GM12865 (cell line): ENCODE measurements at places on chromosomes 3 and 15.
A peak's percentile ranks its signal among the peaks of the same experiment; 100 is the strongest.

DNA sequence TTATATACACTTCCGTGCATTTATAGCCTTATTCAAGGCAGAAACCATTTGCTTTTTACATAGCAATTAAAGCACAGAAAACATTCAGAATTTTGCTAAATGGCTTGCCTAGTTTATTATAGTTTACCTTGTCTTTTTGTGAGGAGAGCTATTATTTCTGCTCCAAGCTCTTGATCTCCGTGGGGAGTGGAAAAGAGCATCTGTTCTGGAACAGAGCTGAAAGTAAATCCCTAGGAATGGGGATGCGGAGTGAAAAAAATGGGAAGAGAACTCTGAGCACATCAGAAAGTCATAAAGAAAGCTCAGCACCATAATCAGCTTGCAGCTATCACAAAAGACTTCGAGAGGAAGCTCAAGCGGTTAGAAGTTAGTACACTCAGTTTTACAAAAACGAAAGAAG lies 1006.7 kb downstream of the ROBO2 start:
- no peak for DNase-seq

- no peak for DNase-seq
These were observed 99.6 kb downstream of the NEDD4 start for GRCh38 chr15:55893852-55894251.

DNA sequence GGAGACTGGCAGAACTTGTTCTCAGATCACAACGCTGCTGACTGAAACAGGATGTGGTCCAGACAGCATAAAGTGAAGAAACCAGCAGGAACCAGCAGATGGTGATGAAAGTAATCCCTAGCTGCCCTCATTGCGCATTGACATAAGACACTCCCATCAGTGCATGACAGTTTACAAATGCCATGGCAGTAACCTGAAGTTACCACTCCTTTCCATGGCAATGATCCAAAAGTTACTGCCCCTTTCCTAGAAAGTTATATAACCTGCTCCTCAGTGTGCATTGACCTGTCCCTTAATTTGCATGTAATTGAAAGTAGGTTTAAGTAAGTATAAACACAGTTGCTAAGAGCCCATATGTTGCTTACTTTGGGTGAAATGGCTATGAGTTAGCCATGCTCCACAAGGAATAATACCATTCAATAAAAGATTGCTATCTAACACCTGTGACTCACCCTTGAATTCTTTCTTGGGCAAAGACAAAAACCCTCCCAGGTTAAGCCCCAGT lies 149.1 kb upstream of the CD96 start:
- no peak for DNase-seq

GRCh38 chr3:186532598-186533072 lies 11.5 kb downstream of the CRYGS start:
- DNase-seq, result peak; percentile 72

GRCh38 chr3:155367506-155367905 lies 74.0 kb upstream of the STRIT1 start:
- peak; percentile 22 for DNase-seq

GRCh38 chr3:142802891-142803290 lies 79.1 kb downstream of the TRPC1 start:
- DNase-seq, result no peak

GRCh38 chr3:107377151-107377550 lies at the start of gene CCDC54:
Gene CCDC54 (plus strand): TSS chr3:107377439. CDS start chr3:107377588, 149 bp downstream.
- no peak for DNase-seq

- no peak for DNase-seq
These were observed 132.8 kb upstream of the GADL1 start for GRCh38 chr3:31027191-31027761.

- no peak for DNase-seq
These were observed 24.3 kb upstream of the FBXL22 start for GRCh38 chr15:63572749-63573464.

- no peak for DNase-seq
These were observed 127.6 kb downstream of the NAALADL2 start for GRCh38 chr3:174986685-174987084.

DNA sequence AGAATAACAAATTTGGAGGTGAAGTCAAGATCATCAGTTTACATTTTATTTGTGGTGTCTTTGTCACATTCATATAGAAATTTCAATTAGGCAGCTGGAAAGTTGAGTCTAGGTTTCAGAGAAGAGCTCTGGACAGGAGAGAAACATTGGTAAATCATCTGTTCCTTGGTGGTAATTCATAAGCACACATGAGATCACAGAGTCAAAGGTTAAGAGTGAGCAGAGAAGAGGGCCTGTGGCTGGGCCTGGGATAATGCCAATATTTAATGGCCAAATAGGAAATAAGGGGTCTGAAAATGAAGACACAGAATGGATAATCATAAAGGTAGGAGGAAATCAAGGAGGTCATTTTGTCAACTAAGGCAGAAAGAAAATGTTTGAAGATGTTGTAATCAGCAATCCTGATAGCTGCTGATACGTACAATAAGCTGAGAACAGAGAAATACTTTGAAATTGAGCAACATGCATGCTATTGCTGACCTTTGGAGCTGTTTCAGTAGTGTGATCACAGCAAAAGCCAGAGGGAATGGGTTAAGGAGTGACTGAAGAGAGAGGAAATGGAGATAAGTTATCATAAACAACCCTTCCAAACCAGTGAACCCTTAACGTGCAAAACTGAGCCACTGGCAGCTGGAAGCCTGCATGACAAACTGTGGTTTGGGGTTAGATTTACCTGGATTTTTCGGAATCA lies 692.8 kb downstream of the AGBL1 start:
- no peak for DNase-seq

DNA sequence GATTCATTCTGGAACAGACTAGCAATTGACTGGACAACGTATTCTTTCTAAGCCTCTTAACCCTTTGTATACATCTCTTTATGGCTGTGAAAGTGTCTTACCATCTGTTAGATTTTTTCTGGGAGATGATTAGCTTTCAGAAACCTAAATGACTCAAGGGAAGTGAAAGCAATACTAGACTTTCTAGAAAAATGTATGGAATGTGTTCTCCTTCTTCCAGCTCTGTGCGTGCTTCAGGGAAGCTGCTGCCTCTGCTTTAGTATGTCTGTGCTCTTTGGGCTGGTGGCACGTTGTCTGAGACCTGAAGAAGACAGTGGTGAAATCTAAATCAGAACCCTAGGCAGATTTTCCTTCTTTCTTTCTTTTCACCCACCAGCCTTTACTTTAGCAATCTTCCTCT lies 89.5 kb downstream of the ITPR1 start:
- no peak for DNase-seq

DNA sequence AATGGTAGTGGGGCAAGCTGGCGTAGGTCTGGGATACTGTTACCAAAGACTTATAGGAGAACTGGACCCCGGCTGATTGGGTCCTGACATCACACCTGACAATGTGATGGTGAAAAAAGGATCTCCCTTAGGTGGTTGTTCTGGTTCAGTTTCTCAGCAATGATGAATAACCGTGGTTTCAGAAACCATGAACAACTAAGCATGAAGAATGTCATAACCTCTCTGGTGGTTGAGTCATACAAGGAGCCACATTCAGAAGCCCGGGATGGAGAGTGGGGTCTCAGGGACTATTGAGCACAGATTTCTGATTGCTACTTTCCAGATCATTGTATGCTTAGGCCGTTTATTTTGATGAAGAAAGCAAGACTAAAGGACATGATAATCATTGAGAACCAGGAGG lies 17.4 kb downstream of the GPR160 start:
- peak; percentile 89 for DNase-seq

DNA sequence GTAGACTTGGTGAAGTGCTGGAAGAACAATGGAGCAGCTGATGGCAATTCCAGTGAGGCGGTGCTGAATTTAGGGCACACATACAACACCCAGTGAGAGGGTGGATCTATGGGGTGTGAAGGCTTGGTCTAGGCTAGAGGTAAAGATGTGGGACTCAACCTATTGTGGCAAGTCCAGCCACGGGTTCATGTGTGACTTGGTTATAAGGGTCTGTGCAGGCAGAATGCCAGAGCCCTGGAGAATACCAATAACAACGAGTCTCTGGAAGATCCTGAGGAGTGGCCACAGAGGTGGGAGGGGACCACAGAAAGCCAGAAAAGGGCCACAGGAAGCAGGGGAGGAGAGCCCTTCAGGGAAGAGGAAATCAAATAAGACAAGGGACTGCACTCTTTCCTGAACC lies 55.0 kb downstream of the VGLL4 start:
- DNase-seq, result no peak

DNA sequence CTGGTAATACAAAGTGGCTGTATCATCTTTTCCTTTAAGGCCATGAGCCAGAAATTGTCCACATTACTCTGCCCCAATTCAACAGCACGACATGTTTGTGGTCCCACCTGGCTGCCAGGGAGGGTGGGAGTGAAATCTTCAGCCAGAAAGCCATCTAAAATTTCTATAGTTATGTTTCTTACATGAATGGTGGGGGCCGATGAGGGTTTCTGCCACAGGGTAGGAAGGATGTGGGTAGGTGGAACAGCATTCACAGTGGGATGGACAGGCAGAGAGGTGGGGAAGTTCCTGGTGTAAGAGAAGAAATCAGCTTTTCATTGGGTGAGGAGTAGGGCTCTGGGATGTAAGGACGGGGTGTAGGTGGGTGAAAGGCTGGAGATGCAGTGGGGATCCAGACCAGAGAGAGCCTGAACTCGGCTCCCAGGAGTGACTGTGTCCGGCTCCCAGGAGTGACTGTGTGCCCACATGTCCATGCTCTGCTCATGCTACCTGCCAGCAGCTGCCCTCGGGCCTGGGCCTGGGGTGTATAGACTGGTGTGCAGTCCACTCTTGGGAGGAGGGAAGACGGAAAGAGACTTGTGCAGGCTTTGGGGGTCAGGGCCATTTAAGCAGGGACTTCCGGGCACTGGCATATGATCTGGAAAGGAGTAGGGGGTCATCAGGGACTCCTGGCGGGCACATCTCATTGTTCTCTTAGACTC lies 3.8 kb upstream of the FBLN2 start:
- no peak for DNase-seq

DNA sequence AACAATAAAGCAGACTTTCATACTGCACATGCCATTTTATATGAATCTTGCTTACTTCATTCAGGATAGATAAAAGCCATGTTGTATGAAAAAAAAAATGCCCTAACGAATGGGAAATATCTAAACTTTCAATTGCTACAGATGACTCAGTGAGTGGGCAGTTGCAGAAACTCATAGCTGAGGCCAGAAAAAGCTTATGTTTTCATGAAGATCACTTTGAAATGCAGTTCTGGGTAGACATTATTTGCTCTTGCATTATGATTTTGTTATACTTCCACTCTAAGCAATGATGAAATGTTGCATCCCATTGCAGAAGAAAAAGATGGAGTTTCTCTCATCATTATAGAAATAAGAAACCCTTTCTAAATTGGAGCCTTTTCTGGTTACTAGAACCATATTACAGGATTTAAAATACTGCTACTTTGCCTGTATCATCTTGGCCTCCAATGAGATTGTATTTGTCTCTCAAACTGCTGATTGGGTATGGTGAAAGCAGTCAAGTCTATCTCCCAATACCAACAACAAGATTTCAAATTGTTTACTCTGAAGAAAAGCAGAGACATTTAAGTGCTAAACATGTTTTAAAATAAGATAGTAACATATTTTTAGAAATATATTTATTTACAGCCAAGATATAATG lies 17.0 kb downstream of the PEAK1 start:
- DNase-seq, result no peak

DNA sequence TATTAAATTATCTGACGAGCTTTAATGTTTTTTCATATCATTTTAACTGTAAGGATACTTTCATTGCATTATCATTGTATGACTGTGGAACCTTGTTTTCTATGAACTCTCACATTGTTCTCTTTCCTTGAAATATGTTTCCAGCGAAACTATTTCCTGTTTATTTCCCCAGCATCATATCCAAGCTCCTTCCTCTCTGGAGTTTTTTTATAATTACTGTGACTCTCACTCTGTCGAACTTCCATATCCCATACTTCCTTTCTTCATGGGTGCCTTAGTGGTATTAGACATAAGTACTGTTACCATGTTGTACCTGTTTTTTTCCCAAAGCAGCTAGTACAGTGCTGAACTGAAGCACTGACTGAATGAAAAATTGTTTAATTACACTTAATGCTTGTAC lies 373.6 kb upstream of the CNTN3 start:
- no peak for DNase-seq

GRCh38 chr3:23711916-23712494 lies 93.8 kb upstream of the UBE2E1 start:
- DNase-seq, result peak; percentile 51

GRCh38 chr15:48559285-48559684 lies 86.2 kb downstream of the FBN1 start:
- DNase-seq, result no peak

DNA sequence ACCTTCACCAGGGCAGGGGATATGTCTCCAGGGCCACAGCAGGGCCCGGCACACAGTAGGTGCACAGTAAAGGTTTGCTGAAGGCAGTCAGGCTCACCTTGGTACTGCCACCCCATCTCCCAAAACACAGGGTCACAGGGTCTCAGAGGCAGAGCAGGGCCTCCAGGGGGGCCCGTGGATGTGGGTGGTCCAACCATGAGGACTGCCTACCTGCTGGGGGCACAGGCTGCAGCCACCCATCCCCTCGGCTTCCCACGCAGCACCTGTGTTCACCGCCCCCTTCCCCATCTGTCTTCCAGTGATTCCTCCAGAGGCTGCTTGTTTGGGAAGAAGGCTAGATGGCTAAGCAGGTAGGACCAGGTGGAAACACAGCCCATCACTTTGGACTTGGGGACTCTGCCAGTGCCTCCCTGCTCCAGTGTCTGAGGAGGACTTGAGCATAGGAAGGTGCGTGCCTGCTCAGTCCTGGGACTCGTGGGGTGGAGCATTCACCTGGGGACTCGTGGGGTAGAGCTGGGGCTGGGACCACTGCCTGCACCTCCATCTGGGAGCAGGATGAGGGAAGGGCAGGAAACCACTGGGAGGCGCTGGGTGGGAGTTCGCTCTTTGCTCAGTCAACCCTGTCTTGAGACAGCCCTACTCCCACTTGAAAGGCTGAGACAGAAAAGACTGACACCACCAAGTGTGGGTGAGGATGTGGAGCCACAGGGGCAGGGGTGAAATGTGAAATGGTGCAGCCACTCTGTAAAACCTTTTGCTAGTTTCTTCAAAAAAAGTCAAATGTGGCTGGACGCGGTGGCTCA lies 18.8 kb upstream of the PLXND1 start:
- no peak for DNase-seq

DNA sequence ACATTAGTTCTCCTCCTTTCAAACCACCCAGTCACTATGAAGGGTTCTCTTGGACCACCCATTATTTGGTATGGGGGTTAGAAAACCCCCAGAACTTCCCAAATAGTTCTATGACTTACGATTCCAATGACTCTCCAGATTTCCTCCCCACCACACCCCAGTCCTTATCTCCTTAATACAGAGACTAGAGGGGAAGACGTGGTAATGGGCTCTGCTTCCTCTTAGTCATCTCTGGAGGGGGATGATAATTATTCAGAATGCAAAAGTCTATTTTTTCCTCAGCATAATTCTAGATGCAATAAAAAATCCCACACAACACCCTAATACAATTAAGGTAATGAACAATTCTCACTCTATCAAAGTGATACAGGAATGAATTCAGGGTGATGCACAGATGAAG lies 48.9 kb upstream of the CFAP161 start:
- no peak for DNase-seq

- peak; percentile 7 for DNase-seq
These were observed 89.5 kb downstream of the CHRNA7 start for GRCh38 chr15:32119694-32120330.

GRCh38 chr15:33871980-33872379 lies 96.3 kb upstream of the CHRM5 start:
- DNase-seq, result no peak

- peak; percentile 35 for DNase-seq
These were observed 11.9 kb downstream of the CX3CR1 start for GRCh38 chr3:39267631-39268548.

GRCh38 chr3:19363071-19363470 lies 214.8 kb downstream of the KCNH8 start:
- no peak for DNase-seq

- peak; percentile 72 for DNase-seq
These were observed at the start of gene VWA5B2 for GRCh38 chr3:184229394-184230080. Gene VWA5B2 (plus strand): TSS chr3:184229585. CDS start chr3:184230529, 944 bp downstream.
